ENCODE measurements at places on chromosomes 12 and 14.

- no peak for DNase-seq
Measured at GRCh38 chr12:24191117-24191516, 241.6 kb upstream of the SOX5 start.

DNA sequence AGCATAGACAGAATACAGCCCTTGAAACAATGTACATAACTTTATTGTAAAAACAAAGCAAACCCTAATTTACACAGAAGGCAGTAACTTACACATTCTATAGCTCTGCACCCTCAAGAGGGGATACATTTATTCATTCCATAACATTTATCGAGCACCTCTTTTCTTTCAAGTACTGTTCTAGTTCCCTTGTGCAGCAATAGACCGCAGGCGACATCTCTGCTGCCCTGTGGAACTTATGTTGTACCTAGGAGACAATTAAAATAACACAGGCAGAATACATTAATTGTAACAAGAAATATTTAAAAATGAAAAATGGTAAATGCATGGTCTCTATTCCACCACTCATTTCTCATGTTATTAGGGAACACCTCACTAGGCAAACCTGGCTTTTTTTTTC lies 1.4 kb upstream of the ARHGDIB start:
- DNase-seq, result no peak

- DNase-seq, result no peak
Measured at GRCh38 chr12:71134405-71134804, 23.4 kb downstream of the TSPAN8 start.

- DNase-seq, result peak; percentile 47
Measured at GRCh38 chr12:63821781-63822251, 22.7 kb upstream of the SRGAP1 start.

DNA sequence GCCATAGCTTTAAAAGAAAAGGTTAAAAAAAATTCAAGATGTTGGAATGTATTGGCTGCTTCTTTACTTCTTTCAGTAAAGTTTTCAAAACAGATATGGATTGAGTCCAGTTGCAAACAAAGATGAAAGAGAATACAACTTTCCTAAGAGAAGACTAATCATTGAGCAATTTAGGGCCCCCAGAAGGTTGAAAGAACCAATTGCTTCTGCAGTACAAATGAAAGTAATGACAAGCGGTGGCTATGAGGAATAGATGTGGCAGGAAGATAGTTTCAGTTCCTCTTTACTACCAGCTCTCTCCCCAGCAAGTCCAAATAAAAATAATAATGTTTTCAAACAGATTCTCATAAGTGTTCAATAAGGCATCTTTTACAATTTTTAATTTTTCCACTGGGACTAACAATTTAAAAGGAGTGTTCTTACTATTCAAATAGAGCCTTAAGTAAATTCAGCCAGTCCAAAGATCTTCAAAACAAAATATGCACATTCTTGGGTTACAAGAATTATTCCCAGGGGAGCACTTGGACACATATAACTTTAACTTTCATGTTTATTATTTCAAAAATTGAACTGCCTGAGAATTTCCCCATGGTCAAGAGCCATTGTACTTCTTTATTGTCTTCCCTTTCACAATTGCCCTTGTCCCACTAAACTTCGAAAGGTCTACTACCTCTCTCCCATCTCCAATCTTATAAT lies 62.3 kb upstream of the PPP1R12A start:
- DNase-seq, result no peak

- peak; percentile 79 for DNase-seq
Measured at GRCh38 chr14:36981832-36982529, 190.4 kb downstream of the SLC25A21 start.

- DNase-seq, result no peak
Measured at GRCh38 chr14:89418452-89418851, 1.4 kb upstream of the FOXN3 start.

- DNase-seq, result no peak
Measured at GRCh38 chr14:55340482-55340881, 69.3 kb downstream of the FBXO34 start.

- DNase-seq, result no peak
Measured at GRCh38 chr12:3962631-3963483, 89.7 kb upstream of the PARP11 start.

- DNase-seq, result no peak
Measured at GRCh38 chr14:103366741-103367140, 18.5 kb upstream of the MARK3 start.

DNA sequence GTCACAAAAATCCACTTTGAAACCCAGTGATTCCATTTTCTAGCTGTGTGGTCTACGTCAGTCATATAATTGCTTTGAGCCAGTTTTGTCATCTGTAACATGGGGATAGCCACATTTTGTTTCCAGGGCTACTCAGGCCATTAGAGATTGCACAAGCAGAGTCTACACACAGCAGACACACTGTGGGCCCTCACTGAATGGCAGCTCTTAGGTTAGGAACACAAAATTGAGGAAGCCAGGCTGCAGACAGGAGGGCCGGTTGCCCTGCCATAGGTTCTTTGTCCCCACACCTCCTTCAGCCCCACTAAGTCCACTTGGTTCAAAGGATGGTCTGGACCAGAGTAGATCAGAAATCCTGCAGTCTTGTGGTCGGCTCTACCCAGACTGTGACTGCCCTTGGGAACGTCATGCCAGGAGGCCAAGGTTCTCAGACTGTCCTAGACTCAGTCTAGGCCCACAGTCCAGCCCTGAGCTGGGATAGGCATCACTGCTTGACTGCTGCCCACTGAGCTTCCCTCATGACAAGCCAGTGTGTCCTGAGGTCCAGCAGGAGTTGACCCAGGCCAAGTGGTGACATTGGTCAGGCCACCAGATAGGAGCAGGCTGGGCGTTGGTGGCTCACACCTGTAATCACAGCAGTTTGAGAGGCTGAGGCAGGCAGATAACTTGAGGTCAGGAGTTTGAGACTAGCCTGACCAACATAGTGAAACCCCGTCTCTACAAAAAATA lies 3.8 kb upstream of the MYH7 start:
- no peak for DNase-seq

GRCh38 chr12:120234643-120235368 lies 30.7 kb downstream of the PXN start:
- DNase-seq, result peak; percentile 97

DNA sequence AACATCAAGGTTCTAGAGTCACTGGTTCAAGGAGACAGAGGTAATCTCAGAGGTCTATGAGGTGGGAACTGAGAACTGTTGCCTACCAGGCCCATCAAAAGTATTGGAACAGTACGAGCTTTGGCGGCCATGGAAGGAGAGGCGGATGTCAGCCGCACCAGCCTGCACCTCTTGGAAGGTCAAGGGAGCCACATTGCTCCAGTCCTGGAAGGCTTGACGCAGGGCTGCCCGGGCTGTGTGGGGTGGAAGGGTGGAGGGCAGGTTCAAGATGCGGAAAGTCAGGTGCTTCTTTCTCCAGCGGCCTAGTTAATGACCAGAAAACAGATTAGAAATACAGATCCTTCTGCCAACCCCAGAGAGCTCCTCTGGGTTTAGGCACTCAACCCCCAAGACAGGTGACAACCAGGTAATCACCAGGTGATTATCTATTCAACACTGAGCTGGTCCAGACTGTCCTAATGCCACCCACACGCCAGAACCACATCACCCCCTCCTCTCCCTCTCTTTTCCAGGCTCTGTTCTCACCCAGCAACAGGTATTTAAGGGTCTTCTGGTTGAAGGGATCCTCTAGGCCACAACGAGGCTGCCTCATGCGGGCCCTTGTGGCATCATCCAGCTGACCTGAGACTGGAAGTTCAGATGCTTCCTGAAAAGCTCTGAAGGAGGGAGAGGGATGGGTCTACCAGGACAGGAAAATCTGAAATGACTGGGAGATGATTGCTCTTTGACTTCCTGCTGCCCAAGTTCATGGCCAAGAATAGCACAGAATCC lies 2.0 kb downstream of the MMP19 start:
- no peak for DNase-seq

- no peak for DNase-seq
Measured at GRCh38 chr12:93802293-93802692, 125.1 kb downstream of the CRADD start.

- DNase-seq, result no peak
Measured at GRCh38 chr14:37617864-37618365, 22.5 kb downstream of the TTC6 start.

GRCh38 chr14:72565149-72565559 lies 328.7 kb downstream of the DPF3 start:
- no peak for DNase-seq

DNA sequence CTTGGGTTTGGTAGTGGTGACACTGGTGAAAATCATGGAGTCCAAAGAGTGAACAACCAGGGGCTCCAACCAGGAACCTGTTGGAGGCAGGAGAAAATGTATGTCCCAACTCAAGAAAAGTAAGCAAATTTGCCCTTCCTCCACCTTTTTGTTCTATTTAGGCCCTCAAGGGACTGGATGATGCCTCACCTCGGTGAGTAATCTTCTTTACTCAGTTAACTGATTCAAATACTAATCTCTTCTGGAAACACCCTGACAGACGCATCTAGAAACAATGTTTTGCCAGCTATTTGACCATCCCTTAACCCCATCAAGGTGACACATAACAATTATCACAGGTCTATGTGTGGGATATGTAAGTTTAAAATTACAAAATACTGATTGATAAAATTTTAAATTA lies 272.4 kb upstream of the FOXG1 start:
- DNase-seq, result no peak

DNA sequence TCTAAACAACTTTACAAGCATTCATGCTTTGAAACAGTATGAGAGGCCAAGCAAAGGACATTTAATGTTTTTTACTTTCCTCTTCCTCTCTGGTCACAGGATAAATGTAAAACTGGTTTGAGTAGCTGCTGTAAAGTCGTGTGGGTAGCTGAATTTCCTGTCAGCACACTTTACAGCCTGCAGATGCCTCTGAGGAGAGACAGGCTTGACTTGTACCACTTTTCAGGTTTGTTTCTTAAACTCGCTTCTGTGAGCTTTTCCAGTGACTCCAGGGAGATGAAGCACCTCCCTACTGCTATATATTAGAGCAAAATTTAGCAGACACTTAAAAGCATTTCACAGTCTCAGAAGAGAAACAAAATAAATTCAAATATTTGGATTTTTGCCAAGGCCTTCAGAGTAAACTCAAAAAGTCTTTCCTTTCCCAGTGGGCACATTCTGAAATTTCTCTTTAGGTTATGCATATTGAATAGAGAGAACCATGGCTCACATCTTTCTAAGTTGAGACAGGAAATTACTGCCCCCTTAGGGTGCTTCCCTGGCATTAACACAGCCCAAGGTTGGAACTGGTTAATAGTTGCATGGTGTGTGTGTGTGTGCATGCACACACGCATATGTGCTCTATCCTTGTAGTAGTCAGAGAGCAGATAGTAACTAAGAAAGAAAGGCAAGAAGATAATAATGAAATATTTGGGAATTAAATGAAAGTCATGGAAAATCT lies 557.3 kb upstream of the MIS18BP1 start:
- no peak for DNase-seq

GRCh38 chr14:25049568-25050268 lies at the start of gene STXBP6:
TSS of gene STXBP6 (minus strand) at chr14:25050147. CDS start at chr14:24974818, 75,329 bp downstream.
- peak; percentile 65 for DNase-seq

DNA sequence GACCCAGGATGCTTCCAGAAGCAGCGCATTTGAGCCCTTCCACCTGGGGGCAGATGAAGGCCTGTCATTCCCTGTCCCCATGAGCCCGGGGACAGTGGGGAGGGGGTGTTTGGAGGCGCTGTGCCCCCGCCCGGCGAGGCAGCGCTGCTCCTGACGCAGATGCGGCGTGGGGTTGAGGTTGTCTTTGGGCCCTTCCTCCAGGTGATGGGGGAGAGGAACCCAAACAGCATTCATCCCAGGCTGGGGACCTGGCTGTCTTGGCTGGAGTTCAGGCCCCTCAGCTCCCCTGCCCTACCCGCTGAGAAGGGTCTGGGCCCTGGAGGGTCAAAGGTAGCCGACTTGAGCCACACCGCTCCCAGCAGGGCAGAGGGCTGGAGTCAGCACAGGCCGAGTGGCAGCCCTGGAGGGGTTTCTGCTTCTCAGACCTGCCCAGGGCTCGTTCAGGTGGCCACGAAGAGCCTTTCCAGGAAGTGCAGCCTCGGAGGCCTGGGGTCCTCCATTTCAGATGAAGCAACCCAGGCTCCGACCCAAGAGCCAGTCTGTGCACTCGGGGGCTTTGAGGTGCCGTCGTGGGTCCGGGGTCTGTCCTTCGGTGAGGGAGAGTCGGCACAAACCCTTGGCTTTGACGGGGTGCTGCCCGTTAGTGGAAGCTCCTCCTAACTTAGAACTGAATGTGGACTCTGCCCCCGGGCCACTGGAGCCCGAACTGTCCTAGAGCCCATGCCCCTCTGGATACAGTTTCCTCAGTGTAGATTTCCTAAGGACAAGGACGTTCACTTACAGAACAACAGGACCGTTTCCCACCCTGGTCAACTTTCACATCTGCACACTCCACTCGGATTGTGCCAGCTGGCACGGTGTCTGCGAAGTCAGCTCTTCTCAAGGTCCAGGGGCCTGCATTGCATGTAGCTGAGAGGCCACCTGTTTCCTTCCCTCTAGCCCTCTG lies 16.1 kb downstream of the ACADS start:
- DNase-seq, result no peak

GRCh38 chr12:93087840-93088610 lies 158.9 kb upstream of the EEA1 start:
- no peak for DNase-seq

- no peak for DNase-seq
Measured at GRCh38 chr14:23033251-23033727, 1.4 kb downstream of the PSMB5 start.

GRCh38 chr14:53161758-53162435 lies 8.8 kb upstream of the DDHD1 start:
- no peak for DNase-seq

DNA sequence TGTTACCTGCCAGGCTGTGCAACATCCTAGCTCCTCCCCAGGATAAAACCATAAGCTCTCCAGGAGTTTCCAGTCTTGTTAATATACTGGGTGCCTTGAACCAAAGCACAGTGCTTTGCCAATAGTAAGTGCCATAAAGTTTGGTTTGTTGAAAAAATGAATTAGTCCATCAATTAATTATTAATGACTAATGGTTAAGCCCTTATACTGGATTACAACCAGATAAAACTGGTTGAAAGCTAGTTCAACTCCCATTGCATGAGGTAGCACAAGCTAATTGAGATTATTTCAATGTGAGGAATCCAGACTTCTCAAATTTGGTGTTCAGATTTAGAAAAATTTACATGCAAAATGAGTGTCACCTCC lies 1.6 kb upstream of the KRT3 start:
- DNase-seq, result no peak

GRCh38 chr12:45543887-45544286 lies 185.6 kb upstream of the ARID2 start:
- DNase-seq, result peak; percentile 87

DNA sequence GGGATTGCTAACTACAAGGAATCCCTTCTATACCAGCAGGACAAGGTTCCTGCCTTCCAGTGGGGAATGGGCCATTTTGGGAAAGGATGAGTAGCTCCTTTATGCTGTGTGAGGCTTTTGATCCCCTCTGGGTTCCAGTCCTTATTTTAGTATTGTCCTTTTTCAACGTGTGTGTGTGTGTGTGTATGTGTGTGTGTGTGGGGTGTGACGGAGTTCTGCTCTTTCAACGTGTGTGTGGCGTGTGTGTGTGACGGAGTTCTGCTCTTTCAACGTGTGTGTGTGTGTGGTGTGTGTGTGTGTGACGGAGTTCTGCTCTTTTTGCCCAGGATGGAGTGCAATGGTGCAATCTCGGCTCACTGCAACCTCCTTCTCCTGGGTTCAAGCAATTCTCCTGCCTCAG lies 27.4 kb downstream of the RAB35 start:
- no peak for DNase-seq
